GM12865 (cell line): ENCODE measurements at places on chromosomes 5 and 9.

DNA sequence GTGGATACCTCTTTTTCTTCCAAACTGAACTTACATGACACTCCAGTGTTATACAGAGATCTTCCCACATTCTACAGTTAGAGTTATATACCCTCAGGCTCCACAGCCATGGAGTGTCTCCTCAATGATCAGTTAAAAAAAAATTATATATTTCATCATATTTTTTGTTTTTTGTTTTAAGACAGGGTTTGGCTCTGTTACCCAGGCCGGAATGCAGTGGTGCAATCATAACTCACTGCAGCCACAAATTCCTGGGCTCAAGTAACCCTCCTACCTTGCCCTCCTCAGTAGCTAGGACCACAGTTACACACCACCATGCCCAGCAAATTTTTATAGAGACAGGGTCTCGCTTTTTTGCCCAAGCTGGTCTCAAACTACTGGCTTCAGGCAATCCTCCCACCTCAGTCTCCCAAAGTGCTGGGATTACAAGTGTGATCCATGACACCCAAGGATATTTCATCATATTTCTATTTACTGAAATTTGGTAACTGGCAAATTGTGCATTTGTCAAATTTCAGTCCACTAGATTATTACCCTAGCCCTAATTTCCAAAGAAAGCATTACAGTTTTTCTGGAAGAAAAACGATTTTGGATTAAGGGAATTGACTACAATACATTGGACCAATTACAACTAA, 18.1 kb upstream of the SCAI start:
- DNase-seq = no peak

DNA sequence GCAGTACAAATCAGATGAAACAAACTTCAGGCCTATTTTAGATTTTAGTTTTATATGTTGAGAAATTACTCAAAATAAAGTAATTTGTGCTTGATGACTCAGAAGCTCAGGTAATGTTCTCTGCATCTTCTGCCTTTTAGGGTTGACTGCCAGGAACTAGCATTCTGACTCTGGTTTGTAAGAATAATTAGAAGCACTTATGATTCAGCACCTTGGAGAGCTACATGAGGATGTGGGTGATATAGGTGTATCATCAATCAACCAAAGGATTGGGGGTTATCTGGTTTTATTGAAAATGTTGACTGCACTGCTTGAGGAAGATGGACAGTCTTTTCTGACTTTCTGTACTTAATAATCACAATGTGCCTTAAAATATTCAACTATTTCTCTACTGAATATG, 118.7 kb upstream of the SGCD start:
- DNase-seq = peak; percentile 24

DNA sequence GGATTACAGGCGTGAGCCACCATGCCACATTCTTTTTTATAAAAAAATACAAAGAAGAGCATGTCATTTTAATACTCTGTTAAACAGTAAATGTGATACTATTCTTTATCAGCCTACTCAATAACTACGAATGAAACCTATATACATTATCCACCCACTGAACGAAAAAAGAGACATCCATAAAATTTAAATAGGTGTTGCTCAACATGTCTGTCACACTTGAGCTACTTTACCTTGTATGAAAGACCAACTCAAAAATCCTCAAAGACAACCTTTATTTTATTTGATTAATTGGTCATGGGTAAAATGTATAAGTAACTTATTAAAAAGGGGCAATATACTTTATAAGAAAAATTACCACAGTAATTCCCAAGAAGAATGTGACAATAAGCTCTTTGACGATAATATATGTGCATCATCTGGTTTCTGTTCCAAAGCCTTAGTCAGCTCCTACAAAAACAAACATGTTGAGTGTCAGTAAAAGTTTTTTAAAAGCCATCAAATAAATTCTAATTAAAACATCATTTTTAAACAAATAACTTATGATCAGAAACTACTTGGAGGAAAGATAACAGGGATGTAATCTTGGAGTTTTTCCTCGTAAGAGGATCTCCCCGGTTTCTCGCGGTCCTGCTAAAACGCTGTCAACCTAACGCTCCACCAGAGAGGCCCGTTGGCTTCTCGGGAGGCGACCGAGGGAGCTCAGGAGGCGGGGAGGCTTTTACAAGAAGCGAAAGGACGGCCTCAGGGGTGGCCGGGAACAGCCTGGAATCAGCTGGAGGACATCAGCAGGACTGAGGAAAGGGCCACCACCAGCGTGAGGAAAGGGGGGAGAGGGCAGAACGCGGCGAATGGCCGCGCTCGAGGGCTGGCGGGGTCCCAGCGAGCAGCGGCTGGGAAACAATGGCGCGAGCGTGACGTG, 13.5 kb upstream of the ANKRD18B start:
- DNase-seq = peak; percentile 40

DNA sequence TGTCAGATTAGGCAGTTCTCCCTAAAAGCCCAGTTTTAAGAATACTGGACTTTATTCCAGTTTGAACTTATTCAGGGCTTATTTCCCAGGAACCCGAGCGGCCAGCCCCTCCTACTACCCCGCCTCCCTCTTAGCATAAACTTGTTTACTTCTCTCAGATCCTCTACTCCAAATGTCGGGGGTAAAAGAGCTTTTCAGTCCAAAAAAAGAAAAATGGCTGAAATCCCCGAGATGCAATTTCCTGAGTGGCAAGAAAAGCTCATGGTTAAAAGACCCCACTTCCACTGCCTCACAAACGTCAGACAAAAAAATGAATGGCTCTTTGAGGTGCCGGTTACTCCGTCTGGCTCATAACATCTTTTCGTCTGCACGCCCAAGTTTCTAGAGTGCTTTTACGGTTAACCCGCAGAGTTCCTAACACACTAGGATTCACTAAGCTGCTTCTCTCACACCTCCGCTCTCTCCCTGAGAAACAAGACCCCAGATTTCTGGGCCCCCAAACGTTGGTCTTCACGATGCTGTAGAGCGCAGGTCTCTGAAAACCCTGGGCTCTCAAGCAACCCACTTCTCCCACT, 402 bp downstream of the BRD8 start:
- peak; percentile 33 for DNase-seq

DNA sequence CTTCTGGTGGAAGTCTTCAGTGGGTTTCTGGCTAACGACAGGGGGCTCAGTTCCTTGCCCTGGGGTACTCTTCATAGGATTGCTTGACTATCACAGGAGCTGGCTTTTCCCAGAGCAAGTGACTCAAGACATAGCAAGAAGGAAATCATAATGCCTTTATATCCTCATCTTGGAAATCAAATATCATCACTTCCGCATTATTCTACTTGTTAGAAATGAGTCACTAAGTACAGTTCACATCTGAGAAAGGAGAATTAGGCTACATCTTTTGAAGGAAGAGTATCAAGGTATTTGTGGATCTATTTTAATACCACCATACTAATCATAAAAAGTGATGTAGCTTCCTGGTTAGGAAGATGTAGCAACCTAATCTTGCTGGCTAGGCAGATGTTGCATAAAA, 148.2 kb upstream of the RAI14 start:
- DNase-seq = no peak
